ENCODE measurements at places on chromosomes 1 and 21.
A peak's percentile ranks its signal among the peaks of the same experiment; 100 is the strongest.

GRCh38 chr1:185448591-185449186 lies 131.6 kb upstream of the IVNS1ABP start:
- DNase-seq: no peak

DNA sequence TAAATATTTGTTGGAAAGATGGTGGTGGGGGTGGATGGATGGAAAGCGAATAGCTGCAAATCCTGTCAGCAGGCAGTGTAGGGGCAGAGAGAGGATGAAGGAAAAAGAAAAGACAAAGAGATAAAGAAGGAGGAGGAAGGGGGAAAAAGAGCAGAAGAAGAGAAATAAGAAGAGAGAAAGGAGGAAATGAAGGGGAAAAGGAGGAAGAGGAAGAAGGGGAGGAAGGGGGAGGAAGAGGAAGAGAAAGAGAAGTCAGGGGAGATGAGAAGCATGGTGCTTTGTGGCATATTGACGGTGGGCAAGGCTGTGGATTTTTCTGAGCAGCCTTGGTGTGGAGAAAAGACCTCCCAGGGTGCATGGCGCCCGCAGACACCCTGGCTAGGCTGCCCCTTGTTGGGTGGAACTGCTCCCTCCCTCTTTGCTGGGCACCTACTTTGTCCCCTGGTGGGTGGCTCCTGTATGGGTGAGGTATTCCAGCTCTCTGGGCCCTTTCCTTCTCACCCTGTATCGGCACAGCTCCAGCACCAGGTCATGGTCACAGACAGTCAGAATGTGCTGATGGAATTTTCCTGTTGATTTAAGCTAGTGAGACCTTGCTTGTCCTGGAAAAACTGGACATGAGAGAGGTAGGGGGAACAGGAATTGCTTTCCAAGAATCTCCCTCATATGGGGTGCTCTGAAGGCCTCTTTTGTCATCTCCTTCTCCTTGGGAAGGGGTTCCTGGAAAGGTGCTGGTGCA lies 45.7 kb upstream of the TLR5 start:
- DNase-seq: no peak

GRCh38 chr1:172818841-172819527 lies 160.1 kb downstream of the FASLG start:
- DNase-seq: no peak

GRCh38 chr1:27672750-27673112 lies 739 bp upstream of the IFI6 start:
- no peak for DNase-seq

DNA sequence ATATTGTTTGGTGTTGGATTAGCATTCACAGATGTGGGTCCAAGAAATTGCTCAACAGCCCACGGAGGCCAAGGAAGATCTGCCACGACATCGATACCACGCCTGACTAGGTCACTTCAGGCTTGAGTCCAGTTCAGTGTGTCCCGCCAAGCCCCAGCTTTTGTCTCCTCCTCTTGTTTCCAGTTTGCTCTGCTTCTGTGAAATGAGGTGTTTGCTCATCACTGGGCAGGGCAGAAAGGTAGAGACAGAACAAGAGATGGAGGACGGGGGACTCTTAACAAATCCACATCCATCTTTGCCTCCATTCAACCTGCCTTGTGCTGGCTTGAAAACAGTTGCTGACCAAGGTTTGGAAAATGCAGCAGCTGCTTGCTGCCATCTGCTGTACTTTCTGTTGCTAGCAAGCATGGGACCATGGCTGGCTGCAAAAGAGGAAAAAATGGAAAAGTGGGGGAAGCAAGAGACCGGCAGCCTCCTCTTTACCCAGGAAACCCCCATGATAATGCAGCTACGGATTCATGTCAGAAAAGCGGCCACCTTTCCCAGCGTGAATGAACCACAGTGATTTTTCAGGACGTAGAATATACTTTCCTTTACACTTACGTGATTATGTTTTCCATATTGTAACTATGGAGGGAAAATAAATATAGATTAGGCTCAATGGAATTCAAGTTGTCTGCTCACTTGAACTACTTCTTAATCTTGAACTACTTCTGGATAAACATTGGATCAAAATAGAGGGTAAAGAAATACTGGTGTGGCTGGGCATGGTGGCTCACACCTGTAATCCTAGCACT lies 80.2 kb upstream of the GREM2 start:
- peak; percentile 3 for DNase-seq

- no peak for DNase-seq
Observed at GRCh38 chr1:239053279-239053678, 333.1 kb upstream of the CHRM3 start.

DNA sequence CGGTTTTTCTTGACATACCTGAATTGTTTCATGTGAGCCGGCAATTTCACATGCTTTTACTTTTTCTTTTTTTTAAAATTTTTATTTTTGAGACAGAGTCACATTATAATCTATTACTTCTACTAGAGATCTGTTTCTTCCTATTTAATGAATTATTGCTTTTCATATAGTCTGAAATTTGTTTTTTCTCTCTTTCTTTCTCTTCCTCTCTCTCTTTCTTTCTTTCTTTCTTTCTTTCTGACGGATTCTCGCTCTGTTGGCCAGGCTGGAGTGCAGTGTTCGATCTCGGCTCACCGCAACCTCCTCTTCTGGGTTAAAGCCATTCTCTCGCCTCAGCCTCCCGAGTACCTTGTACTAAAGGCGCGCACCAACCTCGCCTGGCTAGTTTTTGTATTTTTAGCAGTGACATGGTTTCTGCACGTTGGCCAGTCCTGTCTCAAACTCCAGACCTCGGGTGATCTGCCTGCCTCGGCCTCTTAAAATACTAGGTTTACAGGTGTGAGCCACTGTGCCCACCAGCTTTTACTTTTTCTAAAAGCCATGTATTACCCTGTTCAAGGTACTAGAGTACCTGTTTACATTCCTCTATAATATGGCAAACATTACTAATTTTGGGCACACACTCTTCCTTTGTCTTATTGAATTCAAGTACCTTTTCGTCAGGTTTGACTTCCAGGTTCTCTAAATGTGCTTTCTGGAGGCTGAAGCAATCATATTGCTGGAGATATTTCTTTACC lies 86.5 kb upstream of the RHOU start:
- no peak for DNase-seq

GRCh38 chr1:41850029-41850428 lies 68.7 kb downstream of the HIVEP3 start:
- DNase-seq: no peak

DNA sequence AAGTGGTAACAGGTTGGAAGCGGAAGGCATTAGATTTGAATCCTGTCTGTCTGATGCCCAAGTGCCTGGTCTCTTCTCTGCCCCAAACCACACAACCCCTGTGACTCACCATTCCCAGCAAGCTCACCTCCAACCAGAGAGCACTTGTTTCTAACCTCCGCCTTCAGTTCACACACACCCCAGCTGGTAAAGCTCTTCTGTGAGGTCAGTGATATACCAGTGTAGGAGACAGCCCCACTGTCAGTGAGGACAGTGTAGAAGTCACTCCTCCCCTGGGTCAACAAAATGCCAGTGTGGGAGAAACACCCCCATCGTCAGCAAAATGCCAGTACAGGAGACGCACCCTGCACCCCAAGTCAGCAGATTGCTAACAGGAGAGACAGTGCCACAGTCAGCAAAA lies 2.6 kb downstream of the RIMS3 start:
- DNase-seq: no peak

GRCh38 chr21:37551331-37551992 lies 184.9 kb downstream of the DYRK1A start:
- DNase-seq: no peak

Measured in nucleus accumbens (tissue), 56 donors.